ENCODE measurements at places on chromosomes 16 and 17.

DNA sequence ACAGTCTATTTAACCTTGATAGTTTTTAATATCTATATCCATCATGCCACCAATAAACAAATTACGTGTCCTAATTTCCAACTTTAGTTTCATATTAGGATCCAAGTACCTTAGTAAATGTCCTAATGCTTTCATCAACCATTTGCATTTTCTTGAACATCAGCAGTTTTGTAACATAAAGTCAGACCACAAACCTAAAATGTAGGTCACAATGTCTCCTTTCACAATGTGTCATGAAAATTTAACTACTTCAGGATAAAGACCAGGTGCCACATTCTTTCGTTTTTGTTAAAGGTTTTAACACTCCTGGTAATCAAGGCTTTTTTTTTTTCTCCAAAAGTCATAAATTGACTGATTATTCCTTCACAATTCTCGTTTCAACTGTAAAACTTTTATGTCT, 310.7 kb upstream of the PMFBP1 start:
- DNase-seq: no peak

DNA sequence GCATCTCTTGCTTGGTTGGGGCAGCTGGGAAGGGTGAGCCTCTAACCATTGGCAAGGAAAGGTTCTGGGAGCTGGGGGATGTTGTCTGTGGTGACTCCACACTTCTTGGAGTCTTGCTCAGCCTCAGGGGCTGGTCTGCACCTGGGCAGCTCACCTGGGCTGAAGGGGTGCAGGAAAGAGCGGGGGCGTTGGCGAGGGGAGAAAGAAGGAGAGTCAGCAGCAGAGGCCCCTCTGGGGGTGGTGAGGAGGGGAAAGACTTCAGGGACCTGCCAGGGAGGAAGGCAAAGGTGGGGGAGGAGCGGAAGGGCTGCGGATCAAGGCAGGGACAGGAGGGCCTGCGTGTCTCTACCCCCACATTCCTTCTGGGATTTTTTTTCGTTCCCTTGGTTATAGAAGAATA, 47.7 kb downstream of the CCDC42 start:
- no peak for DNase-seq

- peak; percentile 48 for DNase-seq
These were observed 491 bp downstream of the IST1 start for GRCh38 chr16:71895679-71896365.

DNA sequence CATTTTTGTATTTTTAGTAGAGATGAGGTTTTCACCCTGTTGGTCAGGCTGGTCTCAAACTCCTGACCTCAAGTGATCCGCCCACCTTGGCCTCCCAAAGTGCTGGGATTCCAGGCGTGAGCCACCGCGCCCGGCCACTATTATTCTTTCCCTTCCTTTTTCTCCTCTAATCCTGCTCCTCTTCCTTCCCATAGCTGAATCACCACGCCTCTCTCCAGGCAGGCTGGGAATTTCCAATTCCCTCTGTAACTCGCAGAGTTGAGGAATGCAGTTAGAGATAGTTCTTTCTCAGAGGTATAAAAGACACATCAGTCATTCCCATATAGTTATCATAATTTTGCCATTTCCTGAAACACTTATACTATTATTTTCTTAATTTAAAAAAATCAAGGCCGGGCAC, 11.2 kb downstream of the METTL16 start:
- DNase-seq: no peak

DNA sequence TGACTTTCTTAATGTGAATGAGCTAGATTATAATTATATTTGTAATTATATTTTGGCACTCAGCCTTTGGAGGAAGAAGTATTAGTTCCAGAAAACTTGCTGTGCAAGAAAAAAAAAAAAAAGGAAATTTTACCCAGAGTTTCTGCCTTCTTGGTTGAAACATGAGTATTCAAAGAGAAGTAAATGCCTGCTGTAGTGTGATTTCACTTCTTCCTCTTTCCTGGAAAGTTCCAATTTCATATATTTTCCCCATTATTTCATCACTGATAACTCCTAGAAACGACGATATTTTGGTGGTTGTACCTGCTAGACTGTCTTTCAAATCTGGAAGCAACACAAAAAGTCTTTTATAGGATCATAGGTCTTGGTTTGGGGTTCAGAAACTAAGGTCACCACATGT, 20.4 kb upstream of the MPHOSPH6 start:
- no peak for DNase-seq

DNA sequence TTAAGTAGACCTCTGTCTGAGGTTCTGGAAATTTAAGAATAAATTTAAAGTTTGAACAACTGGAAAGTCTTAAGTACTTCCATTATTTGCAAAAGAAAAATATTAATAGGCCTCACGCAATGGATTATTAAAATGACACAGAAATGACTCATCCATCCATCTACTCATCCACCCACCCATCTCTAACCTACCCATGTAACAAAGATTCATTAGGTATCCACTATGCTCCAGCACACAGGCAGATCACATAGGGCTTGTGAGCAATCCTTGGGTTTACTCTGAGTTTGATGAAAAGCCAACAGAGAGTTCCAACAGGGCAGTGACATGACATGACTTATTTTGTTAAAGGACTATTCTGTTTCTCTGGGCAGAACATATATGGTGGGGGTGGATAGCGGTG, 93.3 kb downstream of the HELZ start:
- peak; percentile 25 for DNase-seq

GRCh38 chr17:44024271-44024663, 9.5 kb upstream of the TMEM101 start:
- DNase-seq: no peak

DNA sequence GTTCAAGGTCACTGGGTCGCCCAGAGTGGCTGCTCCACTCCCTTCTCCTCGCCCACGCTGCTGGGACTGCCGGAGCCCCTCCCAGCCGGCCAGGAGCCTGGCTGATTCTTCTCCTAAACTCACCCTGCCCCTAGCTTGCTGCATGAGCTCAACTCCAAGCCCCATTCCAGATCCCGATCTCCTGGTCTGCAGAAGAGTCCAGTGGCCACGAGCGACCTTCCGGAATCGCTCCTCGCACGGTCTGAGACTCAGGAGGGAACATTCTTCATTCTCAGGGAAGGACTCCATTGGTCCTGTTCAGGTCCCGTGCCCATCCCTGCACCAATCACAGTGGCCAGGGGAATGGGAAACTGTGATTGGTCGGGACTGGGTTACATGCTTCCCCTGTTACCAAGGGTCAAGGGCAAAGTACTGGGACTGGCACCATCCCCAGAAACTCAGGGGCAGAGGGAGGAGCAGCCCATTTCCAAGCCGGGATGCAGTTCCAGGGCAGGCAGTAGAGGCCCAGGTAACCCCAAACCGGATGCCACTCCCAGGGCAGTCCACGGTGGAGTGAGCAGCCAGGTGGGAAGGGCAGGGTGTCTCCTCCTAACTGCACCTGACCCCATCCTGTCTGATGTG, 24.5 kb upstream of the CIBAR2 start:
- no peak for DNase-seq

DNA sequence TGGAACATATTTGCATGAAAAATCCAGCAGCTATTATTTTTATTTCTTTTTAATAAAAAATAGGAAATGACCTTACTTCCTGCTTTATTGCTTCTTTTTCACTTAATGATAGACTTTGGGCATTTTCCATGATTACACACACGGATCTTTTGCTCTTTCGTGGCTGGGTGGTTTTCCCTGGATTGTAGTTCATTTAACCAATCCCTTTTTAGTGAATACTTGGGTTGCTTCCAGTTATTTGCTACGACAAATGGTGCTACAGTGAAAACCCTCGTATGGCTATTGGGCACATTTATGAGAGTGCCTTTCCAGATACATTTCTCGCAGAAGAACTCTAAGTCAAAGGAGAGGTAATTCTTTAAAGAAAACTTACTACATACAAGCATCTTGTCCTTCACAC, 38.6 kb downstream of the FOXL1 start:
- no peak for DNase-seq

GRCh38 chr17:83152227-83152744, 72.9 kb downstream of the METRNL start:
- DNase-seq: no peak

DNA sequence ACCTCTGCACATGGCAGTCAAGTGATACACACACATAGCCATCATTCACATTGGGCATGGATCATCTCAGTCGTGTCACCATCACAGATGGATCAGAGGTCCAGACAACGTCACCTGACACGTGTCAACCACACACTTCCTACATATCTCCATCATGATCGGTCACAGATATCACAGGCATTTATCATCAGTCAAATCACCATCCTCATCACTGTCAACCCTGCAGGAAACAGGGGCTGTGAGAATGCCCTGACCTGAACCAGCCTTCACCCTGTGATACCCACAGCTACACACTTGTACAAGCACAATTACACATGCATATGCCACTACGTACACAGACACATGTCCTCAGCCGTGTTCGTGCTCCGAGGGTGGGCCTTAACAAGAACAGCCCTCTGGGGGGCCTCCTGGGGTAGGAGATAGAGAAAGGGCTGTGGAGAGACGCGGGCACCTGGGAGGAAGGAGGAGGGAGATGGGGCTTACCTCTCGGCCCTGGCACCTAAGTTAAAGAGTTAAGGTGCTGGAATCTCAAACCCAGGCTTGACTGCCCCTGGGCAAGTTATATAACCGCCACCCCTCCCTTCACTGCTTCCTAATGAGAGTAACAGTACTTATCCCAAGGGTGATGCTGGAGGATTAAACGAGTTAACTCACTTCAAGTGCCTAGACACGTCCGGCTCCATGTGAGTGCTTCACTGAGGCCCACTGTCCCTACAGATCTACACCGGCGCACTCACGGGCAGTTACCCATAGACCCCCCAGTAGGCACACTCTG, 1.1 kb downstream of the SLC12A4 start:
- no peak for DNase-seq

GRCh38 chr17:50828508-50829170, 6.7 kb upstream of the WFIKKN2 start:
- no peak for DNase-seq

DNA sequence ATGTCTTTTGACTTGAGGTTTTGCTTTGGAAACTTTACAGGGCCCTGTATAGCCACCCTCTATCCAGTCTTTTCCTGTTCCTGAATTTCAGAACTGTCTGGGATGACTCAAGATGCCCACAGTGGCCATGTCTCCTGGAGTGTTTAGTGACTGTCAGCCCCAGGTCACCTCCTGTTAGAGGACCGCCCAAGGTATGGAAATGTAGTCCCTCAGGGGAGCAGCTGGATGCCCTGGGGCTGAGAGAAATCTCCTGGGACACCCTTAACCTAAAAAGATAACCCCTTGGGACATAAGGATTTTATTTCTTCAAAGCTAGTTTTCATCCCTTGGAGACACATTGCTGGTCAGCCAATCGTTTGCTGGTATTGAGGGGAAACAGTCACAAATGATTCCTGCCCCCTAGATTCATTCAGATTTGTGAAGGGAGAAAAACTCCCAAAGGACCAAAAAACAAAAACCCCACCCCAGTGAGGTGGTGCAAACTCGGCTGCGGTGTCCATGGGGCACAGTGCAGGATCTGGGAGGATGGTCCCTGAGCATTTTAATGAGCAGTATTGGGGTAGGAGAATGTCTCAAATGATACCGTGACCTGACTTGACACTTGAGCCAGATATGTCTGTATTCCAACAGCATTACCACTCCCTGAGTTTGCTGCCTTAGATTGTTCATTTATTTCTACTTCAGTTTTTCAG, 1.7 kb downstream of the ZNF267 start:
- peak; percentile 64 for DNase-seq
